HAP-1 (cell line): ENCODE measurements at places on chromosomes 12 and 14.

GRCh38 chr12:105469211-105469610 lies 138.7 kb downstream of the C12orf75 start:
- no peak for DNase-seq

DNA sequence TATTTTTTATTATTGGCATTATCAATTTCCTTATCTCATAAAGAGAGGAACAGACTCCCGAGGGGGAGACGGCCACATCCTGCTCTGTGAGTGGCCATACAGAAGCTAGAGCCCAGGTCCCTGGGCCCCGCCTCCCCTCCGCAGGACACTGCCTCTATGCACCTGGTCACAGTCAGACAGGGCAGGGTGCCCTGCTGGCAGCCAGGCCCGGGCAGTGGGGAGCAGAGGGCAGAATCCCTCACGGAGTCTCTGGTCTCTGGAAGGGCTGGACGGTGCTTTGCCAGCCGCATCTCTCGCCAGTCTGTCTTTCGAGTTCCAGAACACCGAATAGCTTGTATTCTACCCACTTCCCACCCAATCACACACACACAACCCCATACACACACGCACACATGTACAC lies 16.4 kb upstream of the CACNA2D4 start:
- no peak for DNase-seq

DNA sequence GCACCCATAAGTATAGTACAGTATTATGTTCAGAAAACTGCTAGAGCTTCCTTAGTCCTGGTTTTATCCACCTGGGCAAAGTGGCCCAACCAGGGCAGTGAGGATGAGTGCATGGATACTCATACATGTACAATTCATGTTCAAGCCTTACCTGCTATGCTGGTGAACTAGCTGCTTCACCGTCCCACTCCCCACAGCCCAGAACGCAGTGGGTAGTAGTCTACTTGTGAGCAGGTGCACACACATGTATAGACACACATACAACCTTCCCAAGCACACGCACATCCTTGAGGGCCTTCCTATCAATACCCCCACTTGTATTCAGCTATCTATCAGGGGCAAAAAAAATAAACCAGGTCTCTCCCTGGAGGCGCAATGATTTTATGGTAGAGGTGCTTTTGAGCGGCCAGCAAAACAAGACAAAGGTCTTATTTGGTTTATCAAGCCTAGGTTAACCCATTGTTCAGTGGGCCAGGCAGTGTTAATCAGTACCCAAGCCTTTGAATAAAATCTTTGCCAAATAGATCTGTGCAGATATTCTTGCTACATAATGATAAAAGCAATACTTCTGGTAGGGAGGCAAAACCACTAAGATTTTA lies 69.8 kb downstream of the ZFP36L1 start:
- no peak for DNase-seq

DNA sequence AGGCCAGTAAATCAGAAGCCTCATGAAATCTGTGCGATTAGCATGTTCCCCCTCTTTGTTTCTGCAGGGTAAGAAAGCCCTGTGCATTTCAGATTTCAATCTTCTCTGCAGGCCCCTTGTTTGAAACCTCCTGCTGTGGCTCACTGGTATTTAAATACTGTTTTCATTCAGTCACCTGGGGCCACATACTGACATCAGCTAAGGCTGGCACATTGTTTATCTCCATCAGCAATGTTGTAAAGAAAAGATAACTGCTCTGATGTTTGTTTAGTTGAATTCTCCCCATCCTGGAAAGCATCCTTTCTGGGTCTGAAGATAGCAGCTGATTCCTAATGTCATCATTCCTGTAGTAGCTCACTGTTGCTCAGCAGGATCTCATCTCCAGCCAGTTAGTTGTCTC lies 554.9 kb downstream of the NRXN3 start:
- no peak for DNase-seq

- DNase-seq = no peak
Measured at GRCh38 chr14:67186789-67187584, 2.3 kb upstream of the GARIN2 start.

DNA sequence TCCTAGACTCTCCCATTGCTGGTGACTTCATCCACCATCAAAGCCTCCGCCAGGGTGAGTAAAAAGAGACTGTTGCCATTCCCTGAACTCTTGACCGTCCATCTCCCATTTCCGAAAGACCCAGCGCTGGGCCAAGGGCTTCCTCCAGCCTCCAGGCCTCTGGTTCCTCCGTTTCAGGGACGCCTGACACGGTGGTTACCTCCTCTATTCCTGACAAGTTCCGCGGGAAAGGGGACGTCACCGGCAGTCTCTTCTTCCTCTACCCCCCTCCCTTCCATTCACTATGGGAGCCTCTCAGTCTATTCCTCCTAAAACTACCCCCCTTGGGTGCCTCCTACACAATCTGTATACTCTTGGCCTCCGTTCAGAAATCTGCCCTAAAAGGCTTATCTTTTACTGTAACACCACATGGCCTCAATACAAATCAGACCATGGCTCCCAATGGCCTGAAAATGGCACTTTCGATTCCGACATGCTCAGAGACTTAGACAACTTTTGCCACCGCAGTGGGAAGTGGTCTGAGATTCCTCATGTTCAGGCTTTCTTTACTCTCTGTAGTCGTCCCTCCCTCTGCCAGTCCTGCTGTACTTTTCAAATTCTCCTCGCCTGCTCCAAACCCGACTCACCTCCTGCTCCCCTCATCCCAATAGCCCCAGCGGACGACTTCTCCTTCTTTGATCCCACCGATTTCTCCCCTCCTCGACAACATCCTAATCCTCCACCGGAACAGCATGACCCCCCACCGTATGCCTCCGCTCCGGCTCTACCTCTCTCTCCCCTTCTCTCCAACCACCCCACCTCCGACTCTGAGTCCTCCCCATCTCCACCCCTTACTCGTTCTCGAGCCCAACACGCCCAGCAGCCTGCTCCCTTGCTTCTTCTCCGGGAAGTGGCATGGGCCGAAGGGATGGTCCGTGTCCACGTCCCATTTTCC lies 70.4 kb downstream of the MOK start:
- DNase-seq = no peak

DNA sequence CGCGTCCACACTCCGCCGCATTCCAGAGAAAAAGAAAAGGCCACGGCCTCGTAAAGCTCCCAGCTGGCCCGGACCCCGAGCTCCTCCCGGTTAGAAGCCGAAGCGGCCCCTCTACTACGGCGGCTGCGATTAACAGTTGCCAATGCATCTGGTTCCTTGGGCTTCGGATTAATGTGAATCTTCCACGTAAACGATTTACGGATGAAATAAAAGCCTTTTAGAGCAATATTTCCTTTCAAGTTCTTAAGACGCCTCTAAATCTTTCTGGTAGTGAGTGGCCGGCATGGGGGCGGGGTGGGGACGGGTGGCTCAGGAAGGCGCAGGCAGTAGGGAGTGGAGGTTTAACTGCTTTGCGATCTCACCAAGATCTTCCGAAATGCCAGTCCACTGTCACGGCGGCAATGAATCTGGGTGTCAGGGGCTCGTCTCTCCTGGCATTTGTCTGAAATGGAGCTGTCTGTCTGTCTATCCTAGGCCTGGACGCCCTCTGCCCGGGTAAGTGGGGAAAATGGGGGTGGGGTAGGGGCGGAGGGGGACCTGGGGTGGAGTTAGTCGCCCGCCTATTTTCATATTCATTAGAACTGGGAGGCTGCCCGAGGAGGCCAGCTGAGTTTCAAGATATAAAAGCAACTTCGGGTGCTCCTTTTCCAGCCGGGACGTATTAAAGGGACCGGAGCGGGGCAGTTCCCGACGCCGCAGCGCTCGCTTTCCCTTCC lies 413 bp upstream of the ALX1 start:
- DNase-seq = no peak

DNA sequence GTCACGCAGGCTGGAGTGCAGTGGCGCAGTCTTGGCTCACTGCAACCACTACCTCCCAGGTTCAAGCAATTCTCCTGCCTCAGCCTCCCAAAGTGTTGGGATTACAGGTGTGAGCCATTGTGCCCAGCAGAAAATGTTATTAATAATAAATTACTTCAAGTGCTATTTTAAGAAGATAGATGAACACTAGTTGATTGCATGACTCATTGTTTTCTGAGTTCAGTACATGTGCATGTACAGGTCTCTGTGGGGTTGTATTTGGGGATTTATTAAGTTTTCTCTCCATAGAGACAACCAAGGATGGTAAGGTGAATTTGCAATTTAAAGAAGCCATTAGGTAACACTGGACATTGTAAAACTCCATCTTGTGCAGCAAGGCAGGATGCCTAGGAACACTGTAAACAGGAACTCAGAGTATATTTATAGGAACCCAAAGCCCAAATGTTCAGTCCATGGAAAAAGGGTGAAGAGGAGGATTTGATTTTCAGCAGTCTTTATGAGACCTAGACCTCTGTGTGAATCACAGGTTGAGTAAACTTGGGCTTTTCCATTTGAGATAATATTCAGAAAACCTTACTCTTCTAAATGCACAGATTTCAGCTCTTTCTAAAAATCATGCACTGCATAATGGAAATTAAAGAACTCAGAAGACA lies 49.3 kb upstream of the TMPO start:
- DNase-seq = no peak

DNA sequence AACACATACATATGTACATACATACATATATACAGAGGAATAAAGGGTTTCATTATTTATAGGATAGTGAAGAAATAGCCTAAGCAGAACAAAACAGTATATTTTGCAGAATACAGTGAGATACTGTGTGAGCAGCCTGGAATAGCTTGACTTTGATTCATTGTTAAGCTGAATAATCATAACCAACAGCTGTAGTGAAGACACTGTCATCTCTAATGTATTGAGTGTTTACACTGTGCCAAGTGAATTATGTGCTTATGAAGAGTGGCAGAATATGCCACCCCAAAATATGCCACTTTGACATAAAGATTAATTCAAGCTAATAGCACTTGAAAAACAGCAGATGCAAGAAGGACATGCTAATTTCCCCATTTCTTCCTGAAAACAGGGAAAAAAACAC lies 48.2 kb upstream of the LRFN5 start:
- DNase-seq = no peak

- no peak for DNase-seq
Measured at GRCh38 chr12:4591180-4591687, 29.2 kb downstream of the DYRK4 start.

GRCh38 chr12:26043135-26044006 lies 81.5 kb downstream of the BHLHE41 start:
- no peak for DNase-seq

- no peak for DNase-seq
Measured at GRCh38 chr12:74292351-74293194, 245.1 kb upstream of the ATXN7L3B start.

GRCh38 chr14:23446291-23446851 lies 10.9 kb upstream of the MYH7 start:
- no peak for DNase-seq

DNA sequence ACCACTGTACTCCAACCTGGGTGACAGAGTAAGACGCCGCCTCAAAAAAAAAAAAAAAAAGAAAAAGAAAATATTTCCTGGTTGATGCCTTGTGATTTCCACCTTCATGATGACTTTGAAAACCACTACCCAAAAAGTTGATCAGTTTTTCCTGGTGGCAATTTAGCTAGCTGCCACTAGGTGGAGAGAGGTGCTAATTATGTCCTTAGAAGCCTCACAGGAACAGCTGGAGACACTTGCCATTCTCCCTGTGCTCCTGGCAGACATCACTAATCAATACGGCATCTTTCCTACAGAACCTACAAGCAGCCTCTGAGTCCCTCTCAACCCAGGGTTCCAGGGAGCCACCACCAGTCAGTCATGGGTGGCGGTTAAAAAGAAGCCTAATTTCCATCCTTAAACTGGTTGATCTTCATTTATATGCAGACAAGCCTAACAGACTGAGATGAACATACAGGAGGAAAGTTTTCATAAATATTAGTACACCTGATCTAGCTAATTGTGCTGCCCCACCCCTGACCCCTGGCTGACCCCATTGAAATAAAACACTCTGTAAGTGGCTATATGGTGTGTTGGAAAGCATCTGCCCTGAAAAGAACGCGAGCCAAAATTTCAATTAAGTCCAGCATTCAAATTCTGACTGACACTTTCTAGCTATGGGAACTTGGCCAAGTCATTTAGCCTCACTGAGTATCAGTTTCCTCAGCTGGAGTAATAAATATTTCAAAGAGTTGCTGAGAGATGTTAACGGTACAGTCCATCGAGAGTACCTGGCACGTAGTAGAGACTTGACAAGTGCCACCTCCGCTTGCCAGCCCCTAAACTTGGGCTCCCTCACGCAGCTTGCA lies 6.2 kb upstream of the OAS1 start:
- peak; percentile 59 for DNase-seq

DNA sequence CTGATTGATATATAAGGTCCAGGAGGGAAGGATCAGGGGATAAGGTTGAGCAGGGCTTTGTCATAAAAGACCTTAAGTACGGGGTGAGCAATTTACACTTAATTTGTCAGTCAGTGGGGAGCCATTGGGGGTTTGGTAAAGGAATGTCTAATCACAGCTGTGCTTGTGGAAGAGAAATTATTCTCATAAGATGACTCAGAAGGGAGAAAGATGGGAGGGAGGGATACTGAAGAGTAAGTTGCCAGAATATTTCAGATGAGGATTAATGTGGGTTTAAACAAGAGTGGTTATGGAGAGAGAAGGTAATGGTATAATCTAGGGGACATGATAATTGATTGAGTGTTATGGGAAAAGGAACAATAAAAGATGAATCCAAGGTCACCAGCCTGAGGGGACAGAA lies 500.1 kb upstream of the CCDC196 start:
- DNase-seq = no peak

GRCh38 chr14:26088275-26088674 lies 509.6 kb downstream of the NOVA1 start:
- DNase-seq = no peak

- DNase-seq = no peak
Measured at GRCh38 chr12:53295891-53296219, 513 bp downstream of the PFDN5 start.

- DNase-seq = no peak
Measured at GRCh38 chr12:64821116-64821630, 3.3 kb upstream of the TBC1D30 start.

DNA sequence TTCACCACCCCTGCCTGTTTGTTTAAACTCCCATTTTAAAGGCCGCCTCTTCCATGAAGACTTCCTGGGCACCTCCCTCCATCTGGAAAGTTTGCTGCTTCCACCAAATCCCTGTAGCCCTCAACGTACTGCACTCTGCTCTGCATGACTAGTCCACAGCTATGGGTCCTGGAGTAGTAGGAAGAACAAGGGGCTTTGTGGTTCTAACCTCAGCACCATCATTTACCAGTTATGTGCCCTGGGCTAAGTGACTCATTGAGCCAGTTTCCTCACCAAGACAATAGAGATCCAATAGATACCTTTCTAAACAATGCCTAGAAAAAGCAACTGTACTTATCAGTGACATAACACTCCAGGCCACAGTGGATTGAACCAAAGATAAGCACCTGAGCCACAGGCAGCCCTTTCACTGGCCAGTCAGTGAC lies 8.5 kb upstream of the LTBP2 start:
- no peak for DNase-seq

DNA sequence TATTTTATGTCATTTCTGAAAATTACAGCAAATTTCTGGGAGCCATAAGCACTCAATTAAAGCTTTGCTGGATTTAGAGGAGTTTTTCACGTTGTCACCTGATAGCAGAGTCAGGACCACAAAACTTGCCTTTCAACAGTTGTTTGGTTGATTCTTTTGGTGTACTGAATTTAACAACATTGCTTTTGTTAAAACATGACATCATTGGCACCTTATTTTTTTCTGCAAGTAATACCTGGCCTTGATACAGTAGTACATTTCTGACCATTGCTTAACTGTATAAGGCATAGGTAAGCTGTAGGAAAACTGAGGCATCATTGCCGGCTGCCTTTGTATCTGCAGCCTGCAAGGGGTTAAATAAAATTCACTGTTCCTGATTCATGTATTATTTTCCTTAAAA lies 4.5 kb upstream of the BCL11B start:
- no peak for DNase-seq

GRCh38 chr14:104680806-104681688 lies 8.4 kb upstream of the INF2 start:
- no peak for DNase-seq
